Activated CD8-positive, alpha-beta memory T cell treated with anti-CD3 and anti-CD28 coated beads for 24 hours (primary cell): ENCODE measurements at places on chromosomes 16 and 17.

- no peak for DNase-seq
Observed at GRCh38 chr16:13077816-13078215, 176.4 kb downstream of the SHISA9 start.

DNA sequence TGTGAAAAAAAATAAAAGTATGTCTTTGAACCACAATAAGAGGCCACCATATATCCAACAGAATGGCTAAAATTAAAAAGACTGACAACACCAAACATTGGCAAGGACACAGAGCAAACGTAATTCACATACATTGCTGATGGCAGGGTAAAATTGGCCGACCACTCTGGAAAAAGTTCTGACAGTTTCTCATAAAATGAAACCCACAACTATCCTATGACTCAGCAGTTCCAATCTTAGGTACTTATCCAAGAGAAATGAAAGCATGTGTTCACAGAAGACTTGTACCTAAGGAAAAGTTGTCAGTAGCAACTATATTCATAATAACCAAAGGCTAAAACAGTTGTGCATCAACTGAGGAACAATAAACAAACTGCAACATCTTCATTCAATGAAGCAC is 357.3 kb upstream of the XYLT1 start:
- DNase-seq = no peak

DNA sequence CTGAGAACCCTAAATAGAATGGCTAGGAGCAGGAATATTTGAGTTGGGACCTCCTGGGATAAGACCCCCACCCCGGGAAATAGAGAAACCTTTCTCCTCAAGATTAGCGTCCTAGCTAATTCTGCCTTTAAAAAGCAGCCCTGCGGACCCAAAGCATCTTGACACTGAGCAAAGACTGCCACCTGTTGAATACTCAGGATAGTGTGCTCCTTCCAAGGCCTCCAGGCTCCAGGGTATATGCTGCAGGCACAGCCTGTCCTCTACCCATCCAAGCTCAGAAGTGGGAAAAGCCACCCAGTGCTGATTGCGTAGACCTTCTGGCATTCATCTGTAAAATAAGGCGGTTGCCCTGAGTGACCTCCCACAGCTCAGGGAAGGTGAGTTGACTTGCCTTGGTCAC is 456.2 kb upstream of the DYNLRB2 start:
- no peak for DNase-seq

GRCh38 chr16:14202095-14202494 is 131.0 kb downstream of the MRTFB start:
- DNase-seq = no peak

GRCh38 chr17:17599965-17600364 is 8.5 kb upstream of the PEMT start:
- no peak for DNase-seq

DNA sequence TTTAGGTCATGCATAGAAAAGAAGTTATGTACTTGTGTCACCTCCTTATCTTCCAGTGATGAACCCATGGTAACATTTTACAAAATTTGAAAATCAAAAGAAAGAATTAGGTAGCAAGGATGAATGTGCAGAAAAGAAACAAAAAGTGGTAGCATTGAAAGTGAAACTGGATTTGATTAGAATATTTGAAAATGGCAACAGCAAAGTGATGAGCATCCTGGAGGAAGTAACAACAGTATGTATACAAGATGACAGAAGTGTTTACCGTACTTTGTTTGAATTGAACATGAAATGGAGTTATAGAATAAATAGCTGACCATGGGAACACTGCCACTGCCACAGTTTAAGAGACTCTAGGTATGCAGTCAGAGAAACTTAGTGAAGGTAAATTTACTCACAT is 1313.1 kb downstream of the CDH11 start:
- no peak for DNase-seq

- no peak for DNase-seq
Observed at GRCh38 chr17:49858796-49859195, 10.9 kb upstream of the TAC4 start.

DNA sequence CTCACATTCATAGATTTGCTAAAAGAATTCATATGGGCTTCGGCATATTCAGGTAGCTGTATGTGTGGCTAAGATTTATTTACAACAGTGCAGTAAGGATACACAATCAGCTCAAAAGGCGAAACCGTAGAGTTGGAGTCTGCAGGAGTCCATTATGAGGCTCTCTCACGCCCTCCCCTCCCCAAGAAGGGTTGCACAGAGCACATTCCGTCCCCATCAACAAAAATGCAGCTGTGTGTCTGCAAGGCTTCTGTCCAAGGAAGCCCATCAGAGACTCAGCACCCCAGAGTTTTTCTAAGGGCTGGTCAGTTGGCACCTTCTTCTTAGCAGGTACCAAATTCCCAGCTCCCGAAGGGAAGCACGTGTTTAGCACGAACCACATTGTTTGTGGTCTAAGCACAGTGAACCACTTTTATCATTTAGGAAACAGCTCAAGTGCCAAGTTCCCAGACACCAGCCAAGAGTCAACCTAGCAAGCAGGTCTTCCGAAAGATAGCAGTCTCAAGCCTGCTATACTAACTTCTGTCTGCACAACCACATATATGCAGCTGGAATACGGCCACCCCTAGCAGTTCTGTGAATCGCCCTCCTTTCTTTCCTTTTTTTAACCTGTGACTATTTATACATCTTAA is 28.5 kb upstream of the MEAK7 start:
- DNase-seq = no peak
